ENCODE measurements at places on chromosomes 1 and 21.

- no peak for DNase-seq
Measured at GRCh38 chr1:232057217-232057895, 430.8 kb downstream of the DISC1 start.

DNA sequence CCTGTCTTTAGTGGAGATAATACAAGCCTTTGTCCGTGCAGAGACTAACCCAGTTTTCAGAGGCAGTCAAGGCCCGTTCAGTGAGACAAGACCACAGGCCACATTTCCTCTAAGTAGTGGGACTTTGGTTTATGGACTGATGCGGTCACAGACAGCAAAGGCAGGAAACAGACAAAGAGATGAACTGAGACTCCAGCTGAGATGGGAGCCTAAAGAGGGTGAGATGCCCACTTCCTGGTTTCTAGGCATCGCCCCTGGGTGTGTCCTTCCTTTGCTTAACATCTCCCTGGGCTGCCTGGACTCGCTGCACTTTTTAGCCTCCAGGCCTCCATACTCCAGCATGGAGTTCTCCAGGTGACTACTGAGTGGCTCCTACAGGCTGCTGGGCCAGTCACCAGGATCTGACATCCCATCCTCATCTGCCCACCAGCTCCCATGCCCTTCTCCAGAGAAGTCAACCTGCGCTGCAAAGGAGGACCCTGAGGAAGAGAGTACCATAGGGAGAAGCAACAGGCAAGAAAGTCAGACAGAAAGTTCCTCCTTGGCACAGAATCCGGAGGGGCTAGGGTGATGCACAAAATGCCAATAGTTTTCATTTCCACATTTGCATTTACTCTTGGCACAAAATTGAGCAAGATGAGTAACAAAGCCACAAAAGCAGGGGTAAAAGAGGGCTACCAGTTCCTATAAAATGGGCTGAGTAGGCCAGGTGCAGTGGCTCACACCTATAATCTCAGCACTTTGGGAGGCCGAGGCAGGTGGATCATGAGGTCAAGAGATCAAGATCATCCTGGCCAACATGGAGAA, 15.1 kb downstream of the THEMIS2 start:
- DNase-seq: no peak

- no peak for DNase-seq
Measured at GRCh38 chr1:15081102-15081501, 72.4 kb upstream of the TMEM51 start.

DNA sequence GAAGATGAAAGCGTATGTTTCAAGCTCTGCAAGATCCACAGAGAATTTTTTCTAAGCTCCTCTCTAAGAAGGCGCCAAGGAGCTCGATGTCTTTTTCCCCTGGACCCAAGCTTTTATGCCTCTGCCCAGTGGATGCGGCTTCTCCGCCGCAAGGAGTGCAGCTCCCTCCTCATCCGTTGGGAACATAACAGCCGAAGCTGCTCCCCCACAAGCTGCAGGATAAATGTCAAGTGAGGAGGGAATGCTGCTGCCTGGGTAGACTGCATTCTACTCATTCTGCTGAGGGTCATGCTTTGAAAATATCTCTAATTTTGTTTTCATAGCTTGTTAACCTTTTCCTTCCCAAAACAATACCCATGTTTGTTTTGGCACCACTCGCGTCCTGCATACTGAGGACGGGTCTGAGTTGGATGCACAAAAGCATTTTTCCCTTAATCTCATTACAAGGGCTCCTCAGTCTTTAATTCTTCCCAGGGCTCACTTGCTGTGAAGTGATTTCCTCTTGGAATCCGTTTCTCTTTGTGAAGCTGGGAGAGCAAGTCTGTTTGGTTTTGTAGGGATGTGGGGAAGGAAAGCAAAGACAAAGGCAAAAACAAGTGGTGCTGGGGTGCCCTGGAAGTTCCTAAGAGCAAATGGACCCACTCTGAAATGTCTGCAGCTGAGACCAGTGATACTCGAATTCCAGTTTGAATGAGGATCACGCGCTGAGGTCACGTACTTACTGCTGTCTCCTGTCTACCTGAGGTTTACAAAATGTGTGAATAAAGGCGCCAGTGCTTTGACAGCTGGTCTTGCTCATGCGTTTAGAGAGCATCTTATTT, 134.0 kb upstream of the IRF2BP2 start:
- no peak for DNase-seq

DNA sequence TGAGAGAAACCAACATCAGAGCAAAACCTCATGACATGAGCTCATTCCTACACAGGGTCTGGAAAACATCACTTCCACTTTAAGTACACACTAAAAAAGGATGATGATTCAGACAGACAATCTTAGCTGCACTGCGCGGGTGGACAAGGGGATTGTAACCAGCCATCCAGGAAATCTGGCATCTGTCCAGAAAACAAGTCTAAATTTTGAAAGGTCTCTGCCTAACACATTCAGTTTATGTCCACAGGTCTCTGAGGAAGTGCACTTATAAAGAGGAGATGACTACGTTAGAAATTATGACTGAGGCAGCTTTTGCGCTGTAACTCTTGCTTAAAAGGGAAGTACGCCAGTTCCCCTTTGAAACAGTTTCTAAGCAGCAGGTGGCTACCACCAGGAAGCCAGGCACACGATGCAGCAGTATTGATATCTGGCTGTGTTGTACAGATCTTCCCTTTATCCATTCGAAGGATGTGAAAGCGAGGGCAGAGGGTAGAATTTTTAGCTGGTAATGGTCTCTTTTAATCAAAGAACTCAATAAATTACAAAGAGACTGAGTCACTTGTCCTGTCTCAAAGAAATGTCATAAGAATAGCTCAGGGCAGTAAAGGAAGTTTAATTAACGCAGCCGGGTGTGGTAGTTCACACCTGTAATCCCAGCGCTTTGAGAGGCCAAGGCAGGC, 128.0 kb downstream of the SETD4 start:
- DNase-seq: no peak

- DNase-seq: peak; percentile 18
Measured at GRCh38 chr1:230185076-230186001, 118.3 kb downstream of the GALNT2 start.

DNA sequence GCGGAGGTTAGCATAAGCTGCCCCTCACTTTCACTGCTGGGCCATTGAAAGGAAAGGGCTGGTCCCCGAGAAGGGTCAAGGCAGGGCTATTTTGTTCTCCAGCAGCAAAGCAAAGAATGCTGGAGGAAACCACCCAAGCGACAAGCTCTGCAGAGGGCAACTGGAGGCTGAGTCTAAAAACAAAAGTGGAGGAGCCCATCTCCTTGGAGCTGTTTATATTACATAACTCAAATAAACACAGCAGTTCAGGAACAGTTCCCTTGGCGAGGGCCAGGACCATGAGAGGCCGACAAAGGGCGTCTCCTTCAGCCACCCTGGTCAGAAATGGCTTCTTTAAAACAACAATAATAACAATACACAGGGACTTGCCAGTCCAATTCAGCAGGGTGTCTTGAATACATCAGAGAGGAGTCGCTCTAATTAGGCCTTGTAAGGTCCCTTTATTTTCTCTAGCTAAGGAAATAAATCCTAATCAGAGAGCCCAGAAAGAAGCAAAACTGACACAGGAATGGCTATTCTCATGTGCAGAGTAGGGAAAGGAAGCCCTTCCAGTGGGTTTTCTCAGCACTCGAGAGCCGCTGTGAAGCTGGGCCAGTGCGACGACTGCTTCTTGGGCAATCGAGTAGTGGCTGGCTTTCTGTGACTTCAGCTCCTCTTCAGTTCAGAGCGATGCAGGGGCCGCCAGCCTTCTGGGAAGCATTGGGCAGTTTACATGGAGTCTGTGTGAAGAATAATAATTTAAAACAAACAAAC, 57.0 kb upstream of the TARBP1 start:
- DNase-seq: no peak

All from erythroblast (primary cell).